Lung microvascular endothelial cell (primary cell): ENCODE measurements at places on chromosomes 3 and 15. TPM values are rescaled to one million over a fixed set of nuclear protein-coding genes. Genes with fewer than 3 reads are reported as not detected.

The CPNE9 gene
- under 0.01 TPM in 1 of 2 replicates, not detected in the other for total RNA-seq

The ROBO2 gene
- not detected in 2 replicates for total RNA-seq

The DCP1A gene
- 7.2 and 10.7 TPM in 2 replicates for total RNA-seq

The LMAN1L gene
- not detected in 2 replicates for total RNA-seq

The HIGD2B gene
- under 0.01 TPM in 1 of 2 replicates, not detected in the other for total RNA-seq

The ARHGAP31 gene
- 19.8 and 21.6 TPM in 2 replicates for total RNA-seq

The CTDSPL gene
- total RNA-seq = 82.8 and 206 TPM in 2 replicates

GRCh38 chr3:151183265-151183671 is 19.7 kb downstream of the GPR171 start:
- DNase-seq = no peak

GRCh38 chr15:55694652-55695150 is 48.3 kb downstream of the PRTG start:
- DNase-seq = no peak

DNA sequence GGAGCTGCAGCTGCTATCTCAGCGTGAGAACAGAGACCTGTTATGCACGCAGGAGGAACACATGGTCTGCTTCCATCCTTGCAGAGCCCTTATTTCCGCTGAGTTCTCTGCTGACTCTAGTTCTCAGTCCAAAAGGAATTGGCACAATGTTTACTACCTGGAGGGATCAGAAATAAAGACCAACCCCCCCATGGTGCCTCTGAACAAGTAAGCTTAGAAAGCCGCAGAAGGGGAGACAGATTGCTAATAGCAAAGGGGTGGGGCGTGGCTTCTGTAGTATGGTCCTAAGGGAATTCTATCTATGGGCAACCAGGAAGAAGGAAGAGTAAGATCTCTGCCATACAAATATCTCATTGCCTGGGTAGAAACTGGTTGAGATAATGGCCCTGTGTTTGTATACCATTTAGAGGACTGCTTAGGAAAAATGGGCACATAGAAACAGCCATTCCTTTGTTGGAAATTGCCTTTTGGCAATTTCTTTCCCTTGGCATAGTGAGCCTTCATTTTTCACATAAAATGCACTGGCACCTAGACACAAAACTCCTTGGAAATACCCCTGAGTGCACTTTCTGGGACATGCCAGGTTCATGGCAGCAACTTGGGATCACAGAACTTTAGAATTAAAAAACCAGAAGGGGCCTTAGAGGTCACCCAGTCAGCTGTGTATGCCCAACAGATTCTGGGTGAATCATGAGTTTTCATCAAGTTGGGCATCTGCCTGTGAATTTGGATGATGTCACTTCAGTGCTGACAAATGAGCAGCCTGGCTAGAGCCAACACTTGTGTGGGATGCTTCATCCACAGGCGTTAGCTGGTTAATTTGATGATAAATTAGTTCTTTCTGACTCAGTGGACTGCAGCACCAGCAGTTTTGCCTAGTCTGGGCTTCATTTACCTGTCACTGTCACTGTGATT is 57.4 kb upstream of the STXBP5L start:
- no peak for DNase-seq

GRCh38 chr3:9820946-9821345 is 10.9 kb downstream of the TTLL3 start:
- peak; percentile 41 for DNase-seq

- peak; percentile 8 for DNase-seq
These were observed 22.3 kb downstream of the HACL1 start for GRCh38 chr3:15579051-15579450.

DNA sequence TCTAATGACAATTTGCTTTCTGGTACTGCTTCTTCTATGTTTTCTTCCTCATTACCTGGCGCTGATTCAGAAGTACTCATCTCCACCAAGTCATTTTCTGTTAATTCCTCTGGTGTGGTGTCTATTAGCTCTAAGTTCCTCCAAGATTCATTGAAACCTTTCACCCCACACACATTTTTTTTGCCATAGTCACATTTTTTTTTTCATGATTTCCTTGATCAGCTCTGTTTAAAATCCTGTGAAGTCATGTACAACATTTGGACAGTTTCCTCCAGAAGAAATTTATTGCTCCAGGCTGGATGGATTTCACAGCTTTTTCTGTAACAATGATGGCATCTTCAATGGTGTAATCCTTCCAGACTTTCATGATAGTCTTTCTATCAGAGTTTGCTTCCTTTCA is 243.2 kb upstream of the VEPH1 start:
- DNase-seq = no peak

DNA sequence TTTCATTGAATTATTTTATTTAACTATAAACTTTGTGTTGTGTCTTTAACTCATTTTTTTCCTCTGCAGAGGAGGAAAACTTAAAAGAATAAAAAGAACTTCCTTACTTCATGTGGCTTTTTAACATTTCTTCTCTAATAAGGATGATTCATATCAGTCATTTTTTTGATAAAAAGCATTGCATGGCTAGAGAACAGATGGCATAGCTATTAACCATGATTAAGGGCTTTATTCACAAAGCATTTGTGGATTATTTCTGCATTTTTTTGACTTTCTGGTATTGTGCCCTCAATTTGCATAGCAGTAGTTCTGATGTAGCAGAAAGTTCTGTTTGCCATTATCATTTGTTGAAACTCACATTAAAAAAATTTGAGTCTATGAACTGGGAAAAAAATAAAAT is 540.8 kb downstream of the SI start:
- no peak for DNase-seq

- no peak for DNase-seq
These were observed 132.8 kb upstream of the TTC14 start for GRCh38 chr3:180469149-180469548.
